ENCODE measurements at places on chromosomes 6 and 20.

DNA sequence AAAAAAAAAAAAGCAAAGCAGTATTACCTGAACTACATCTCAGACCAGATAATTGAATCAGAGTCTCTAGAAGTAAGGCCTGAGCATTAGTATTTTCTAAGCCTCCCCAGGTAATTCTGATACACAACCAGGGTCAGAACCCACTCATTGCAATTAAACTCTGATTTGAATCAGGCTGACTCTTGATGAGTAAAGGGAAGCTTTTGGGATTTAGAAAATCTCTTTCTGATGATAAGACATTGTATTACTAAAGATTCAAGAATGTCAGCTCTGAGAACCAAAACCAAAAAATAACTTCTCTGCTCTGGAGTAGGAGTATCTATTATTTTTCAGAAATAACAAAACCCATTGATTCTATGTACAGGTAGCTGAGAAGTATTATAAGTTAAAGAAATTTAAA, 100.1 kb upstream of the COL21A1 start:
- DNase-seq = no peak

- no peak for DNase-seq
Measured at GRCh38 chr6:157800420-157801237, 22.4 kb upstream of the SNX9 start.

DNA sequence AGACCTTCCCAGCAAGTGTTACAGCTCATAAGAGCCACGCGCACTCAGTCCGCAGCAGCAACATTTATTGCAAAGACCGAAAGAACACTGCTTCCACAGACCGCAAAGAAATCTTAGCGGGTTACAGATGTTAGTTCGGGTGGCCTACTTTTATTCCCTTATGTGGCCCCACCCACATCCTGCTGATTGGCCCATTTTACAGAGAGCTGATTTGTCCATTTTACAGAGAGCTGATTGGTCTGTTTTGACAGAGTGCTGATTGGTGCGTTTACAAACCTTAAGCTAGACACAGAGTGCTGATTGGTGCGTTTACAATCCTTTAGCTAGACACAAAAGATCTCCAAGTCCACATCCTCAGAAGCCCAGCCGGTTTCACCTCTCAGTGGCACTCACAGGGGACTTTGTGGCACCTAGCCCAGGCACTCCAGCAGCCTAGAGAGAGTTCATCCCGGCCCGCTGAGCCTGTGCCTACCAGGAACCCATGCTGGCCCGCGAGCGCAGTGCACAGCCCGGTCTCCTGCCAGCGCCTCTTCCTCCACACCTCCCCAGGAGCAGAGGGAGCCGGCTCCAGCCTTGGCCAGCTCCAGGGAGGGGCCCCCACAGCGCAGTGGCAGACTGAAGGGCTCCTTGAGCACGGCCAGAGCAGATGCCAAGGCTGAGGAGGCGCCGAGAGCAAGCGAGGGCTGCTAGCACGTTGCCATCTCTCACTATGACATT, 244.3 kb upstream of the TSHZ2 start:
- no peak for DNase-seq

- peak; percentile 3 for DNase-seq
Measured at GRCh38 chr6:118968416-118968815, 33.5 kb upstream of the MCM9 start.

- DNase-seq = no peak
Measured at GRCh38 chr6:159212525-159213280, 43.5 kb downstream of the FNDC1 start.

DNA sequence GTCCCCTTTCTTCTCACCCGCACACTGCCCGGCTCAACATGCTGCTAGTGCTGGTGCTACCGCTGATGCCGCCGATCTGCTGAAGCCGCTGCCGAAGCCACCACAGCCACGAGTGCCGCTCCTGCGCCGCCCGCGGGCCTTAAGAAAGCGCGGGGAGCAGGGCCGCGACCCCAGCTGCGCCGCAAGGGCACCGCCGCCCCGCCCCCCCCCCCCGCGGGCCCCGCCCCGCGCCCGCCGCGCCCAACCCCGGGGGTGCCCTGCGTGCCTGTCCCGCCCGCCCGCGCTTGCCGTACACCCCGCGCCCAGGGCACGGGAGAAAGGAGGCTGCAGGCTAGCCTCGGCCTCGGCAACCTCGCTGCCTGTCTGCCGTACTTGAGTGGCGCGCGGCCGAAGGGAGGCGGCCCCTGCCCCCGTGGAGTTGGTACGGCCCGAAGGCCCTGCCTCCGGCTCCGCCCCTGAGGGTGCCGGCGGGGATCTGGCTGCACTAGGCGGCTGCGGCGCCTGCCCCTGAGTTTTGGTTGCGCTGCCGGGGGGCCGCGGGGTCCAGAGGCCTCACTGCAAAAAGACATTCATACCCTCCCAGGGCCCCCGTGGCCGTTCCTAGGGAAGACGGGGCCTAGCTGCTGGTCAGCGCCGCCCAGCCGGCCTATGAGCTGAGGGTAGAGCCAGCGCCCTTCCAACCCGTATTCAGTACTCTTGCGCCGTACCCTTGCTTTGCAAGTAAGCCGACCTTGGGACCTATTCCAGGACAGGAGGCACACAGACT, at the start of gene SOD2:
TSS of gene SOD2 (minus strand) at position 114 of the 766 bp plus-strand sequence. CDS start at position 40, 74 bp downstream.
- peak; percentile 47 for DNase-seq

DNA sequence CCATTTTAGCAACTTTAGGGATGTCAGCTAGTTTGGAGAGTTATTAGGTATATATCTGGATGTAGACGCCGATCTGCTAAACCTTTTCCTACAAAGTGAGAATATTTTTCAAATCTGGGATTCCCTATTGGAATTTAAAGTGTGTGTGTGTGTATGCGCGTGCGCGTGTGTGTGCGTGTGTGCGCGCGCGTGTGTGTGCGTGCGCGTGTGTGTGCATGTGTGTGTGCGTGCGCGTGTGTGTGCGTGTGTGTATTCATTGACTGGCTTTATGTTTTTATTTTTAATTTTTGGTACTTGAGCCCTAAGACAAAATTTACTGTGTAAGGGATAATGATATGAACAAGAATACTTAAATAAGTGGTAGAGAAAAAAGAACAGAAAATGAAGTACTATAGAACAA, 8.1 kb downstream of the PRL start:
- no peak for DNase-seq

DNA sequence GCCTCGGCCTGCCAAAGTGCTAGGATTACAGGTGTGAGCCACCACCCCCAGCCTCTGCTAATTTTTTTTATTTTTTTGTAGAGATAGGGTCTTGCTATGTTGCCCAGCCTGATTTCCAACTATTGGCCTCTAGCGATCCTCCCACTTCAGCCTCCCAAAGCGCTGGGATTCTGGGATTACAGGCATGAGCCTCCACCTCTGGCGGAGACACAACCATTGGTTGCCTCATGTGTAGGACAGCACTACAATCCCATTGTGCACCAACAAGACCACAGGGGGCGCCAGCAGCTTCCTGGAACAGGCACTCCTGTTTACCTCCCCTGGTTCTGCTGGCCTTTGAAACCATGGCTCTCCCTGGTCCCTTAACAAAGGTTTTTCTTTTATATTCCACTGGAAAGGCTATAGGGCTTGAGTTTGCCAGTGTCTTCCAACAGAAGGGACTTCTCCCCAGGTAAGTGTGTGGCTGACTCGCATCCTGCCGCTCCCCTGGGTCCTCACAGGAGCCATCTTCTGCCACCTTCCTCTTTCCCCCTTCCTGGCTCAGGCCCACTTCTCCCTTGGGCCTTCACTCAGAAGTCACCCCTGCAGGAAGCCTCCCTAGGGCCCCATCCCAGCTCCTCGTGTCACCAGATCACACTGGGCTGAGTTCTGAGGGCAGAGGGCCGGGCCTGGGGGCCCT, 39.2 kb upstream of the TLDC2 start:
- DNase-seq = peak; percentile 3

- no peak for DNase-seq
Measured at GRCh38 chr6:35177596-35177995, 36.2 kb upstream of the SCUBE3 start.

DNA sequence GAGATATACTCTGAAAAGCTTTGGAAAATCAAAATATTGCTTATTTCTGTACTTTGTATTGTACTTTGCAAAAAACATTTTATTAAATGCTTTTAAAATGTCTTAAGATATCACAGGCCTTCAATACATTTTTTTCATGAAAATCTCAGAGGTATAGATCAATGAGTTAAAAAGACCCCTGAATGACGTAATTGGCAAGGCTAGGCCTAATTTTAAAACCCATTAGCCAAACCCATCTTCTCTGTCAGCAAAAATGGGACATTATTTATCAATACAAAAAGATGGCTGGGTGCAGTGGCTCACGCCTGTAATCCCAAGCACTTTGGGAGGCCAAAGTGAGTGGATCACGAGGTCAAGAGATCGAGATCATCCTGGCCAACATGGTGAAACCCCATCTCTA, 84.8 kb upstream of the PAK5 start:
- no peak for DNase-seq

- DNase-seq = no peak
Measured at GRCh38 chr6:90719321-90720195, 132.7 kb upstream of the MAP3K7 start.

DNA sequence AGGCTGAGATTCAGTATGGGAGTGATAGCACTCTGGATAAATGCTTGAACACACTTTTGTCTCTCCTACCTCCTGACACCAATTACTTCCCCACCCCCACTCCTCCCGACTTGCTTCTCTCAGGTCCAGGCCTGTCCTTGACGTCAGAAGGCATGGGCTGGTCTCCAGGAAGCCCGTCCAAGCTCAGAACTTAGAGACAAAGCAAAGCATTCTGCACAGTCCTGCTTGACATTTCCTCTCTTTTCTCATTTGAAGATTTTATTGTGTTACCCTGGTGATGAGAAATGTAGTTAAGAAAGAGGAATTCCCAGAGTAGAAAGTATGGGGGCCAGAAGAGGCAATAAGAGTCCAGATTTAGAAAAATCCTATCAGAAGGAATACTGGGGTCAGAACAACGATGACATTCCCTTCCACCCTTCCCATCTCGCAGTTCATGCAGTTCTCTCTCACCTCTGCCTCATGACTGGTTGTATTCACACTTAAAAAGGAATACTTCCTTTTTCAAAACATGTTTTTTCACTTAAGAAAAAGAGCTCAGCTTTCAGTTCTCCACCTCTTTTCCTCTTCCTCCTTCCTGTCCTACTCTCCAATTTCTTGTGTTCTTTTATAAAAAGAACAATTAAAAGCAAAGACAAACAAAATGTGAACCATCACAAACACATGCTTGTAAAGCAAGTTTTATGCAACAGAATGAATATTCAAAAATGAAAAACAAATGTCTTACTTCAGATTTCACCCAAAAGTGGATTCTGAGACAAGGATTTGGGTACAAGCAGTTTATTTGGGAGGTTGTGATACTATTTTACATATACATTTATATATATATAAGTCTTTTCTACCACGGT, 18.5 kb upstream of the FAM184A start:
- peak; percentile 24 for DNase-seq

DNA sequence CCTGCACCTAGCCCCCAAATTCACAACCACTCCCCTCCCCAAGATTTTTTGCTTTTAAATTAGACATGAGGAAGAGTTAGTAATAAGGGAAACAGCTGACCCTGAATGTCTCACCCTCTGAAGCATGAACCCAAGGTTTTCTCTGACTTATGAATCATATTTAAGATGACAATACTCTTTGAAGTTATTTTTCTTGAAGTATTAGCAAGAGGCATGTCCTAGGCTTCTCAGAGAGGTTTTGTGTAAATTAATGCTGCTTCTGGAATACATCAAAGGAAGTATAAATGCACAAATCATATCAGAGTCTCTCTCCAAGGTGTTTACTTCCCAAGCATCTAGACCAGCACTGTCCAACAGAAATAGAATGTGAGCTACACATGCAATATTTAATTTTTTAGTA, 408.1 kb upstream of the MARCKS start:
- no peak for DNase-seq

GRCh38 chr6:160931378-160932310, 59.9 kb upstream of the MAP3K4 start:
- no peak for DNase-seq

DNA sequence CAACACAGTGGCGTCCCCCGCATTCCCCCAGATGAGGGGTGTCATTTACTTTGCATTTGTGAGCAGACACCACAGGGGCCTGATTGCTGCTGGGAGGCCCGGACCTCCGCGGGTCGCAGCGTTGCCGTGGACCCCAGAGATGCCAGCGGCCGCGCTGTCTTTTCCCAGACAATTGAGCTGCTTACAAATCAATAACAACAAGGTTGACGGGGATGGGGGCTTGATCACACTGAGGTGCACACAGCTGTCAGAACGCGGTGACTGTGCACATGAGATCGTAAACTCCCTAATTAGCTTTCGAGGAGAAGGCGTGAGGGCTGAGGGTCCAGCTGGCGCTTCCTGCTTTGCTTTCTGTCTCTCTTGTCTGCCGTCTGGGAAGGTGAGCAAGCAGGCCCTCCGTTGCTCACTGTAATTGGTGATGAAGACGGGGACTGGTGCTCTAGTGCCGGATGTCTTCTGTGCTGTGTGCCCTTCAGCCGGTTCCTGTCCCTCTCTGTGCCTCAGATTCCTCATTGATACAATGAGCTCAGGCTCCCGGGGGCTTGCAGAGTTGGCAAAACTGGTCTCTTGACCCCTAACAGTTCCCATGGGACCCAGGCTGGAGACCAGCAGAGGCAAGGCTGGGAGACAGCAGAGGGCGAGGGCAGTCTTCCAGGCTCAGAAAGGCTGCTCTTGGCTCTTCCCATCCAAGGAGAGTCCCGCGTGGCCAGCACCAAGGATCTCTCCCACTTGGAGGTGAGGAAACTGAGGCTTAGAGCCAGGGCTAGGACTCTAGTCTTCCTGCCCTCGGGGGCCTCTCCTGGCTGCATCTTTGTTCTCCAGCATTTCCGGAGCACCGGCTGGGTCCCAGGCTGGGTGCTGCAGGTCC, 126.0 kb upstream of the PMEPA1 start:
- no peak for DNase-seq

DNA sequence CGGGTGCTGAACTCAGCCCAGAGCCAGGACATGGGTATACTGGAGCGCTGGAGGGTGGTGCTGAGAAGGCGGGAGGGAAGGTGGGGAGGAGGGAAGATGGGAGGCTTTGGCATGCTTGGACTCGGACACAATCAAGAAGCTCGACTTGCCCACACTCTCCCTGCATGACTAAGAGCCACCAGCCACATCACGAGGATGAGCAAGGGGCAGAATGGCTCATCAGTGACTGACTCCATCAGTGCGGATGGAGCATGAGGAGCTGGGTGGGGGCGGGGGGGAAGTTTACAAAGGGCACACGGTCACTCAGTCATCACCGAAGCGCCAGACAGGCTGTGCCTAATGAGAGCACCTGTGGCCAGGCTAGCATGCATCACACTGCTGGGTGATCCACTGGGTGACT, 222.8 kb downstream of the KIF16B start:
- no peak for DNase-seq

GRCh38 chr6:35557239-35557638, 44.5 kb upstream of the TULP1 start:
- no peak for DNase-seq

GRCh38 chr20:41101660-41102059, 35.7 kb upstream of the PLCG1 start:
- no peak for DNase-seq

- no peak for DNase-seq
Measured at GRCh38 chr20:41068806-41069205, 40.2 kb downstream of the TOP1 start.

- DNase-seq = no peak
Measured at GRCh38 chr20:49584418-49585382, 16.8 kb upstream of the PTGIS start.
